Femur (tissue), 1 donor: ENCODE measurements at places on chromosomes 6 and 20.

GRCh38 chr20:25470045-25470444 lies 62.6 kb downstream of the GINS1 start:
- peak; percentile 45 for DNase-seq

DNA sequence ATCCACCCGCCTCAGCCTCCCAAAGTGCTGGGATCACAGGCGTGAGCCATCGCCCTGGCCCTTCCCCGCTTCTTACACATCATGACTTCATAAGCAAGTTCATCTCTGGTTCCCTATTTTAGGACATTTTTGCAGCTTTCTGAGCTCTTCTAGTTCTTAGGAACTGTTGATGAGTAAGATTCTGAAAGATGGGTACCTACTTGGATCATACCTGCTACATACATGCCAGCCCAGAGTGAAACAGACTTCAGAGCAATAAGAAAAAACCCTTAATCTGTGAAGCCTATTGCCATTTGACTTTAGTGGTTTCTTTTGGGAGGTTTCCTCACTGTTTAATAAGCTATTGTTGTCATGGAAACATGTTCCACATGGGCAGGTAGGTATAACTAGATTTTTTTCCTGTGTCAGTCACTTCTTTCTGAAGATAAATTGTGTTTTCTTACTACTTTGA lies 27.9 kb upstream of the TMEM217 start:
- no peak for DNase-seq

DNA sequence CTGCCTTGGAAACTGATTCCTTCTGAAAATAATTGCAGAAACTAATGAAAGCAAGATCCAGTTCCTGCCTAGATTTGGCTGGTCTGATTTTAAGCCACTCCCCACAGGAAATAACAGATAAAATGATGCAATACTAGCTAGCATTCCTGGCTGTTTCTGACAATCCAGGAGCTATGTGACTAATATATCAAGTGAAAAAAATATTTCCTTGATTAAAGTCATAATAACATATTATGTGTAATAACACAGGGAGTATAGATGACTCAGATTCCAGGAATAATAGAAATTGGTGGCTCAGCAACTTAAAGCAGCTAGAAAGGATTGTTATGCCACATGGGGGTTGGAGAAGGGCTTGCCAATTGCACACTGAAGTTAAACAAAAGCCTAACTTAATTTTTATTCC lies 182.7 kb upstream of the SALL4 start:
- peak; percentile 37 for DNase-seq

GRCh38 chr20:55086421-55086820 lies 611.0 kb downstream of the DOK5 start:
- no peak for DNase-seq

GRCh38 chr20:23544133-23544532 lies 24.2 kb downstream of the CST9L start:
- no peak for DNase-seq

DNA sequence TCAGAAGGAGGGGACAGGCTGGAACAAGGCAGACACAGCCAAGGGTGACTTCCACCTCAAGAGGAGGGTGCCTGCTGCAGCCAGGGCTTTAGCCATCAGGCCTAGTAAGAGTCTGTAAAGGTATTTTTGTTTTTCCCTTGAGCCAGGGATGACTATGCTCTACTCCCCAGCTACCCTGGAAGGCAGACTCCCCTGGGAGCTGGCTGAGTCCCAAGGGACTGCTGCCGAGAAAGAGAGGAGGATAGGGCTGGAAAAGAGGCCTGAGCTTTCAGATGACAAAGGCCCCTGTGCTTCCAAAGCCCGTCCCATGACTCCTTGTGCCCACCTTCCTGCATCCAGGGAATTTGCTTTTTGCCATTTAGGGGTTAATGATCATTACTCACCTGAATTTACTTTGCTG lies 14.0 kb upstream of the GSTA4 start:
- no peak for DNase-seq

- no peak for DNase-seq
Observed at GRCh38 chr20:37877832-37878772, 24.8 kb upstream of the VSTM2L start.

GRCh38 chr20:64047968-64048401 lies 1.5 kb downstream of the SOX18 start:
- DNase-seq: no peak

DNA sequence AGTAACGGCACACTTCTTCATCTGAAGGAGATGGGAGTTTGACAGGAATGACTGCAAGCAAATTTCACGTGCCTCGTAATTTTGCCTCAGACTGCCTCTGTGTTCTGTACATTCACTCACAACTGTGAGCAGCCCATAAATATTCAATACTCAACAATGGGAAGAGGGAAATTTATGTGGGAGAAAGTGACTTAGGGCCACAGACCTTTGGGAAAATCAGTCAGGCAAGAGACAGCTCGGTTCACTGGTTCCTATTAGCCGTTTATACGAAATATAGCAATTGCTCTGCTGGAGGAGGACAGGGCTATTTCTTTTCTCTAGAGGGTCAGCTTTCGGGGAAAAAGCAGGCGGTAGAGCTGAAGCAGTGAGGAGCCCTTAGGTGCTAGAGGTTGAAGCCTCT lies 28.0 kb downstream of the OPN5 start:
- no peak for DNase-seq

- no peak for DNase-seq
Observed at GRCh38 chr6:117481926-117482239, 591 bp upstream of the DCBLD1 start.

DNA sequence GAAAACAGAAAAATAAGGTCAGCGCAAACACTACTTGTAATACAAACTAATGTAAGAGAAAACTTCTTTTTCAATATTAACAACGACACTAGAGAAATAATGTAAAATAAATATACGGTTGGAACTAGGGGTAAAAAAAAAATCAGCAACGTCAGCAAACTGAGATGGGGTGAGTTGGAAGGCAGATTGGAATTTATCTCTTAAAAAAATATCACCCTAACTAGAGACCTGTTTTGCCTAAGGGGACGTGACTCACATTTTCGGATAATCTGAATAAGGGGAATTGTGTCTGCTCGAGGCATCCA lies 705 bp upstream of the UTRN start:
- DNase-seq: no peak

DNA sequence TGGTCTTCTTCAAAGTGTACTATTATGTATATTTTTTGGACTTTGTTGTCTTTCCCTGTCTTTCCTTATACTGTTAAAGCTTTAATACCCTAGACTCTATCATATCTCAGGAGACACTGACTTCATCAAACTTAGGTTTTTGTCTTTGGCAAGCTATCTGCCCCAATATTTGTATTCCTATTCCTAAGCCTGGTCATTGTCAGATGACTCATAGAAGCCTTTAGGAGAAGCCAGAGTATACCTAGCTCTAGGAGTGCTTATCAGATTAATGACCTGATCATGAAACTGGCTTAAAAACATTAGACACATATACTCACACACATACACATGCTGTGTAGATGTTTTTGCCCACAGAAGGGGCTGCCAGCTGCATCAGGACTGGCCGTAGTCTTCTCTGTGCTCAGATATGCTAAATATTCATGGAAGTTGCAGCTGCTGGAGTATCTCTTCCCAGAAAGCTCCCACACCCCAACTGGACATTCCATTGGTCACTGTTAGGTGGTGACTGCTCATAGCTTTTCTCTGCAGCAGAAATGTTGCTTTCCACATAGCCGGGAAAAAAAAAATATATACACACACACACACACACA lies 102.0 kb downstream of the ANKS1A start:
- peak; percentile 58 for DNase-seq

DNA sequence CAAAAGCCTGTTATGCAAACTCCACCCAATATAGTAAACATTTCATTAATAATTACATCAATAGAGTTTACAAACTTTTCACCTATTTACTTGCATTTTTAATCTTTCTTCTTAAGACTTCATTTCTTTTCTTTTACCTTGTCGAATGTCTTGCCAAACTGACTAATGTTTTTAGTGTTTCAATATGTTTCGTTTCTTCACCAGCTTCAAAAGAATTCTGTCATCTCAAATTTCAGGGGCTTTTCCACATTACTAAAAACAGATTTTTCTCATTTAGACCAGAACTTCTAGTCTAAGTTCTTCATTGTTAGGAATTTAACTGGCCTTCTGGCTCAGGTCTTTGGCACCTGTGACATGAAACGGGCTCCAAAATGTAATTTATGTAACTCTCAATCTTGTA lies 196.5 kb downstream of the ARHGAP18 start:
- DNase-seq: no peak

DNA sequence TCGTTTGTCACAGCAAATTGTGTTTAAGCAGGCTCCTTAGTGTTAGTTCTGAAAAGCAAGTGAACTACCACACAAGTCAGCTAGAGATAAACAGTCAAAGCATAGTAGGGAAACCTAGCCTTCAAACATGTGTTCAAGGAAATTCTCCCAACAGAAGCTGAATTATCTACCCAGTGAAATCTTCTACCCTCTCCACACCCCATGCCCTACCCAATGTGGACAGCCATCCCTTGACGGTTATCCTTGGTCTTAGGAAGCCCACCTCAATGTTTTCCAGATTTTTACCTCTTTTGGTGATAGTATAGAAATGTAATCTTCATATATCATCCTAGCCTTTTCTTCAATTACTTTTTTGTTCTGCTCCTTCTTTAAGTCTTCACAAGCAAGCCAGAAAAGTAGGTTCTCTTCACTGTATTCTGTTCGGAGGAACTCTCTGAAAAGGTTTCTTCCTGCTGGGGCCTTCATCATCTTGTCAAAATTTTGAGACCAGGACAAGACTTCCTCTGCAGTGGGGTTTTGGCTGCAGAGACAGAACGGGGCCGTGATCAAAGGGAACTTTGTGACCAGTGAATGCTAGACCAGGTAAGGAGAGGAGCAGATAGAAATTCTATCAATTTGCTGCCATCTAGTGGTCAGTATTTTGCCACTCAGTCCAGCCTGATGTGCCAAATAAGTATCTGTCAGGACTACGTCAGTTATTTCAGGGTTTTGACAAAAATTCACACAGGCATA lies 21.6 kb upstream of the MTRF1L start:
- DNase-seq: peak; percentile 29

- DNase-seq: no peak
Observed at GRCh38 chr6:36235309-36235708, 34.6 kb upstream of the PNPLA1 start.

GRCh38 chr6:31736021-31736767 lies at the start of gene CLIC1:
TSS of gene CLIC1 (minus strand) at chr6:31736530. CDS start at chr6:31736300, 230 bp downstream.
- DNase-seq: peak; percentile 92

- DNase-seq: peak; percentile 49
Observed at GRCh38 chr6:152380351-152380767, 256.8 kb downstream of the SYNE1 start.

- DNase-seq: no peak
Observed at GRCh38 chr6:38088829-38089228, 269.3 kb downstream of the ZFAND3 start.

DNA sequence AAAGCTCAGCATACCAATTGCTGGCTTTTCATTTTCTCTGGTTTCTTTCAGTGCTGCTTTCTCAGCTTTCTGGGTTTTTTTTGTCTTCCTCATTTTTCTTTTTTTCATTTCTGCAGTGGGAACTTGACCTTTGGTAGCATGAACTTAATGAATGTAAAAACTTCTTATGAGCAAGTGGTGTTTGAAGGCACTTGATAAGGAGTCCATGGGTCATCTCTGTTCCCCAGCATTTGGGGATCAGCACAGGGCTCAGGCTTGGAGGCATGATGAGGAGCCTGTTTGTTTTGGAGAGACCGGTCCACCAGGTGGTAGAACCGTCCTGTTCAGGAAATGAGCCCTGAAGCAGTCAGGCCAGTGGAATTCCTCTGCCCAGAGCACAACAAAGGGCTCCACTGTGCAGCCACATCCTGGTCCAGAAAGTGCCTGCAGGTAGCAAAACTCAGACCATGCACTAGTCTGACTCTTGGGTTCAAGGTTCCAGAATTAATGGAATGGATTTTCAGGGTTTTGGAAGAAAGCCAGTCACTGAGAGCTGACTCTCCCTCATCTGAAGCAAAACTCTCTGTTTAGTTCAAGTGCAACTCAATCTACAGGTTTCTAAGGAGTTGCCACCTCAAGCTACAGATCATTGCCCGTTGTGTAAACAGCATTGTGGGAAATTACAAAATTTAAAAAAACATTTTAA lies 52.3 kb upstream of the ADGRF1 start:
- no peak for DNase-seq

GRCh38 chr6:146937316-146937715 lies 266.9 kb upstream of the STXBP5 start:
- no peak for DNase-seq

GRCh38 chr20:50590348-50590664 lies 80.1 kb downstream of the PTPN1 start:
- DNase-seq: no peak

DNA sequence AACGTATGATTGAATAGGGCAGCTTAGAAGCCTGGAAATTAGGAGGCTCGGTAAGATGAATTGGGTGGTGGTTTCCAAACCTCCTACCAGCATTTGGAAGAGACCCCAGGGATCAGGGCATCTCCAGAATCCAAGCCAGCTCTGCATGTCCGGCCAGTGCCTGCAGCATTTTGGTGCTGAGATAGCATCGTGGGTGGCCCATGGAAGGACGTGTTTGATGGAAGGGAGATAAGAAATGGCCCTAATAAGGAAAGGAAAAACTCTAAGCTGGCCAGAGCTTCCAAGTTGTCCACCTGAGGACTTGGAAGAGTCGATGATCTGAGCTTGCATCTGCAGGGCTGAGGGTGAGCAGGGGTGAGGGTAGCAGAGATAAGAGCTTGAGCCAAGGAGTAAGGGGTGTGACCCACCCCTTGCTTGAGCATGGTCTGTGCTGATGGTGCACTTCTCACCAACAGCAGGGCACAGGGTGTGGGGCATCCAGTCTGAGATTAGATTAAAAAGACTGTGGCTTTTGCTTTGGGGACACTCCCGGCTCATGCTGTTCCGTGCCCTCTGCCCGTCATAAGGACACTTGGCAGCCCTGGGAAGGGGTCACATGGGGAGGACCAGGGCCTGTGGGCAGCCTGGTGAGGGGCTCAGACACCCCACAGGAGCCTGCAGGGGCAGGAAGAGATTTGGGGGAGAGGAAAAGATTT lies 213.2 kb downstream of the ERMARD start:
- DNase-seq: no peak

DNA sequence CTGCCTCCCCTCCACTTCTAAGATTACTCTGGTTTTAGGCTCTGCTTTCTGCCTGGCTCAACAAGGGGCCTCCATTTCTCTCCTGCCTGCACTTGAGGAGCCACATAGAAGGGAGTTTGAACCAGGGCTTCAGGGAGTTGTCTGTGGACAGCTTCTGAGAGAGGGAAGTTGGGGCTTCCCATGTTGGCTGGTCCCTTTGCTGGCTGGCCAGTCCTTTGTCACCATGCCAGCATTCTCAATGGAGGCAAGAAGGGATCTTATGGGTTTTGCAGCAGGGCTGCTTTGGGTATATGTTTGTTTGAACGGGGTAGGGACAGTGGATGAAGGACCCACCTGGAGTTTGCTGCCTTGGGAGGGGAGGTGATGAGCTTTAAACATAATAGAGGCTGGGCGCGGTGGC lies 124.9 kb downstream of the CARMIL1 start:
- no peak for DNase-seq

GRCh38 chr20:25288291-25289181 lies 40.7 kb downstream of the PYGB start:
- peak; percentile 14 for DNase-seq

- no peak for DNase-seq
Observed at GRCh38 chr6:43833223-43833995, 63.4 kb downstream of the VEGFA start.

GRCh38 chr20:43821795-43822194 lies 92.9 kb upstream of the TOX2 start:
- no peak for DNase-seq
